Stimulated activated CD4-positive, alpha-beta T cell treated with anti-CD3 and anti-CD28 coated beads, Interleukin-4, amount 100 ng/mL, for 24 hours (primary cell): ENCODE measurements at places on chromosomes 13 and 19.

DNA sequence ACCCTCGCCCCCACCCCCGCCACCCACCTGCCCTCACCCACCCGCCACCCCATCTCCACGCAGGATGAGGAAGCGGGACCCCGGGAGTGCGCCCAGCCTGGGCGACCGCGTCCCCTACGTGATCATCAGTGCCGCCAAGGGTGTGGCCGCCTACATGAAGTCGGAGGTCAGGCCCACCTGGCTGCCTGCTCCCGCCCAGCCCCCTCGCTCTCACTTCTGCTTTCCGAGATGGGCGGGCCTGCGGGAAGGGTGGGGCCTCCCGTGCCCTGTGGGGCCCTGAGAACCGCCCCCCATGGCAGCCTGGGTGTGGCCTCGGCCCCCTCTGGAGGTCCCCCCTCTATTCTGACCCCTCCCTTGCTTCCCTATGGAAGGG lies 3.1 kb upstream of the SPIB start:
- DNase-seq, result no peak

- no peak for DNase-seq
Measured at GRCh38 chr19:3350014-3350663, 16.2 kb upstream of the NFIC start.

- no peak for DNase-seq
Measured at GRCh38 chr13:100244431-100244830, 155.5 kb downstream of the PCCA start.

DNA sequence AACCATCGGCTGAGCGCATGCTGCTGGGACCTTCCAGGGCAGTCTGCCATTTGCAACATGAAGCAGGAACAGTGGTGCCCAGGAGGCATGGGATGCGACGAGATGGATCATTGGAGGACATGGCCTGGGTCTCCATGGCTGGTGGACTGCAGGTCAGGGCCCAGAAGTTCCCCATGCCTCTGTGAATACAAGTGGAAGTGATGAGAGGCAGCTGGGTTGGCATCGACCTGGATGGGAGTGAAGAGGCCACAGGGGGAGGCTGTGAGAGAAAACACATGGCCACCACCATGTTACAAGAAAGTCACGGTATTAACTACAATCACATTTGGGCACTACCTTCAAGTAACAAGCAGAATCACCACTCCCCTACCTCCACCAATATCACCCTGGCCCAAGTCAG lies 262.0 kb downstream of the FOXO1 start:
- no peak for DNase-seq

- DNase-seq, result no peak
Measured at GRCh38 chr13:52411629-52412028, 5.7 kb upstream of the THSD1 start.

DNA sequence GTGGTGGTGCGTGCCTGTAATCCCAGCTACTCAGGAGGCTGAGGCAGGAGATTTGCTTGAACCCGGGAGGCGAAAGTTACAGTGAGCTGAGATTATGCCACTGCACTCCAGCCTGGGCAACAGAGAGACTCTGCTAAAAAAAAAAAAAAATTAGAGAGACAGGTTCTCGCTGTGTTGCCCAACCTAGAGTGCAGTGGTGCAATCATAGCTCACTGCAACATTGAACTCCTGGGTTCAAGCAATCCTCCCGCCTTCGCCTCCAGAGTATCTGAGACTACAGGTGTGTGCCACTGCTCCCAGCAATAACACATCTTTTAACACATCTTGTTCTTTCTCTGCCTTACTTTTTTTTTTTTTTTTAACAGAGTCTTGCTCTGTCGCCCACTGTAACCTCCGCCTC lies 32.7 kb downstream of the CLEC17A start:
- DNase-seq, result no peak

DNA sequence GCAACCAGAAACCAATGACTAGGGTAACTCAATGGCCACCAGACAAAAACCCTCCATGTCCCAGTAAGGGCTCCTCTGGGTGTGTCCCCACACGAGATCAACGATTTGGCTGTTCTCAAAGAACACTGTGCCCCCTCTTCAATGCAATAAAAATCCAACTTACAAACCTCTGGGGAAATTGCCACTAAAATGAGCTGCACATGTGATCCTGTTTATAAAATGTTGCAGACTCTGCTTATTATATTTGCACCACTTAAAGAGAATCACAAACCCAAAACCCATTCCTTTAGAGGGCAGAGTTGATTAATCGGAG lies 80.5 kb downstream of the STK24 start:
- no peak for DNase-seq

DNA sequence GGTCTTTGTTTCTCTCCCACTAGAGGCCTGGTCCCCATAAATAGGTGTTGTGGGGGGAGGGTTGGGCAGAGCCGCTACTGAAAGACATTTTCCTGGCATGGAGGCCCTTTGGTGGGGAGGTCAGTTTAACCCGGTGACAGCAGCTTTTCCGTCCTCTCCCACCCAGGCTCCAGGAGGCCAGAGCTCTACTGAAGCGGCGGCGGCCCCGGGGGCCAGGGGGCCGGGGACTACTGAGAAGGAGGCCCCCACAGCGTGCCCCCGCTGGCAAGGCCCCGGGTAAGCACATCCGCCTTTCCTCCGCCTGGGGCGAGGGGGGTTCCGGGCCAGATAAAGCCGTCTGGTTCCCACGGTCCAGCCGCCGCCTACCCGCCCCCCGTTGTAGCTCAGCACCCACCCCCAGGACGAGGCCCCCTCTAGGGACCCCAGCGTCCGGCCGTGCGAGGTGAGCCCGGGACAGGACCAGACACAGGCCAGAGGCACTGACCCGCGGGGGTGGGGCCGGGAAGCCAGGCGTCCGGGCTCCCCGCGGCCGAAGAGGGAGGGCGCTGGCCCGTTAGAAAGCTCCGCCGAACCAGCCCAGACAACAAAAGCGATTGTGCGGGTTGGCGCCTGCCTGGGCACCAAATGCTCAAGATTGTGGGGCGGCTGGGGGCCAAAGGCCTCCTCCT lies 1.1 kb upstream of the LTBP4 start:
- no peak for DNase-seq

- no peak for DNase-seq
Measured at GRCh38 chr13:29436721-29437280, 158.7 kb downstream of the SLC7A1 start.

DNA sequence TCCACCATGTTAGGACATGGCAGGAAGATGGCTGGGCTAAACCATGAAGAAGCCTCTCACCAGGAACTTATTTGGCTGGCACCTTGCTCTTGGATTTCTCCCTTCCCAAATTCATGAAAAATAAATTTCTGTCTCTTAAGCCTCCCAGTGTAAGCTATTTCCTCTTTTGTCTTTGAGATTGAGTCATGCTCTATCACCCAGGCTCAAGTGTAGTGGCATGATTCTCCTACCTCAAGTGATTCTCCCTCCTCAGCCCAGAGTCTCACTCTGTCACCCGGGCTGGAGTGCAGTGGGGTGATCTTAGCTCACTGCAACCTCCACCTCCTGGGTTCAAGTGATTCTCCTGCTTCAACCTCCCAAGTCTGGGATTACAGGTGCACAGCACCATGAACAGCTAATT lies 12.6 kb downstream of the ZNF888 start:
- no peak for DNase-seq

DNA sequence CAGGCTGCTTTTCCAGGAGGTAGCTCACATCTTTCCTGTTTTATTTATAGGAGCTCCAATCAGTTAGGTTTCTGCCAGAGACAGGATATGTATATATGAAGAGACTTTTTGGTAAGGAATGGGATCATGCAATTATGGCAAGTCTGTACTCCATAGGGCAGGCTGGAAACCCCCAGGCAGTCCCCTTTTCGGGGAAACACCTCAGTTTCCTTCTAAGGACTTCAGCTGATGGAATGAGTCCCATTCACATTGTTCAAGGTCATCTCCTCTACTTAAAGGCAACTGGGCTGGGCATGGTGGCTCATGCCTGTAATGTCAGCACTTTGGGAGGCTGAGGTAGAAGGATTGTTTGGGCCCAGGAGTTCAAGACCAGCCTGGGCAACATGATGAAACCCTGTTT lies 10.9 kb upstream of the SLC25A42 start:
- no peak for DNase-seq

- no peak for DNase-seq
Measured at GRCh38 chr19:48174445-48175030, 4.1 kb downstream of the ZSWIM9 start.

DNA sequence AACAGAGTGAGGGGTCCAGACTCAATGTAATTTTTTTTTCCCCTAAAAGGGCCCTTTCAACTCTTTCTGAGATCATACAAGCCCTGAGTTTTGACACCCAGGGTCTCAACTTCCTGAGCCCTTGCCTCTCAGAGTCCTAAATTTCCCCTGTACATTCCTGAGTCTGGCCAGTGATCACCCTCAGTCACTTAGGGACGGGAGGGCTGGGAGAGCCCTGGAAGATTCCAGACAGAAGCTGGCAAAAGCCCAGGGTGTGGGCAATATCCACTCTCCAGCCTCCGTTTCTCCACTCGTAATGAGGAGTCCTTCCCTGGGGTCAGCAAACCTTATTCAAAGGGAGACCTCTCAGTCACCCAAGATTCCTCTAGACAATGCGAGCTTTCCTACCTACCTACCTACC lies 1.6 kb downstream of the PPP1R13L start:
- no peak for DNase-seq

- DNase-seq, result no peak
Measured at GRCh38 chr19:43934055-43934984, 762 bp downstream of the ZNF45 start.

GRCh38 chr19:7670790-7671189 lies 1.9 kb downstream of the RETN start:
- no peak for DNase-seq

DNA sequence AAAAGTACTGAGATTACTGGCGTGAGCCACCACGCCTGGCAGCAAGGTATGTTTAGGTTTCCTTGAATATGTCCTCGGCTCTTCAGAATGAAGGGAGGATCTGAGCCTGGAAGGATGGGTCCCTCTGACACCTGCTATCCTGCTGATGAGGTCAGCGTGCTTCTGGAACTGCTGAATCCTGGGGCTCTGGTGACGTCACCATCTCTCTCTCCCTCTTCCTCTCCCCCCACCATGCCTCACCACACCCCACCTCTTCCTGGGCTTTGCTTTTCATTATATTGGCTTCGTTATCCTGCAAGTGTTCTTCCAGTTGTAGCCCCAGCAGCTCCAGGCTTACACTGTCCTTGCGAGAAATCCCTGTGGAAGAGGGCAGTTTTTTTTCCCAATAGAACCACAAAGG lies 49.8 kb downstream of the CCNE1 start:
- no peak for DNase-seq

DNA sequence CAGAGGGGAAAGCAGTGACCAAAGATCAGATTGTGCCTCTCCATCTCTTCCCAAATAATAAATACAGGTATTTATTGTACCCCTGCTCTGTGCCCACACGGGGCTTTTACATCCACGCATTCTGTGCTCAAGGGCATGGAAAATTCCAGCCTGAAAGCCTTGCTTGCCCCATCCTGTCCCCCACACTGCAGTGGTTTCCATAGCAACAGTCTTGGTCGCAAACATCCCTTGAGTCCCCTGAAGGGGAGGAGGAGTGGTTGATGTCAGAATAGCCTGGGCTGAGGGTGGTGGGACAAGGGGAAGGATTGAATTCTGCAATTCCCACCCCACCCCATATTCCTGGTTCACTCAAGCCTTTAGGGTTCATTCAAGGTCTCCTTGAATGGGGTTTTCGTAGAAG lies 41.0 kb upstream of the USP29 start:
- DNase-seq, result no peak

DNA sequence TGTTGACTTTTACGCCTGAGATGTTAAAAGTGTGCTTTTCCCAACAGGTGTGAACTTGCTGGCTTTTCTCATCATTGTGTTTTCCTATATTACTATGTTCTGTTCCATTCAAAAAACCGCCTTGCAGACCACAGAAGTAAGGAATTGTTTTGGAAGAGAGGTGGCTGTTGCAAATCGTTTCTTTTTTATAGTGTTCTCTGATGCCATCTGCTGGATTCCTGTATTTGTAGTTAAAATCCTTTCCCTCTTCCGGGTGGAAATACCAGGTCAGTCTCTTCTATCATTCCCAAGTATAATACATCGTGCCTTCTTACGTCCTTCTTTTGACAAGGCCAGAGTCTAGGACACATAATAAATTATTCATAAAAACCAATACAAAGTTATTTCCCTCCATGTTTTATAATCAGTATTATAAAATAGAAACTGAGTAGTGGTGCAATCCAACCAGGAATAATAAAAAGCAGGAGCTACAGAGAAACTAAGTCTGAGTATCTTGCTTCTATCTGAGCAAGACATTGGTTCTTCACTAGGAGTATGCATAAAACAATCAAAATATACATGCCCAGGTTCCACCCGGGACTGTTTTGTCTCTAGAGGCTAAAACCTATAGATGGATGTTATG lies 57.9 kb downstream of the RXFP2 start:
- DNase-seq, result no peak

DNA sequence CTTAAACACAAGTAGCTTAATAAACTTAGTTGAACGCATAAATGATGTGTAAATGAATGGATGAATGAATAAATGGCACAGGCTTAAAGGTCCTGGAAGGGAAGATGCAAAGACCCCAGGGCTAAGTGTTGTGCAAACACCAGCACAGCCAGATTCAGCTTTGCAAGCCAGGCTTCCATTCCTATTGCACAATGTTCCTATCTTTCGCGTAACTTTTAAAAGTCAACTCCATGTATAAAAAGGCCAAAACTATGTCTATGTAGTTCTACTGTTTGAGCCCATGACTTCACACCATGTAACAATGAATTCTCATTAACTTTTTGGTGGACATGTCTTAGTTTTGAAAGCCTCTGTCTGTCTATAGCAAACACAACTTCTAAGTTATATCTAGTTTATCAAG lies 226.0 kb downstream of the NALCN start:
- DNase-seq, result no peak

- no peak for DNase-seq
Measured at GRCh38 chr13:44388427-44389059, 14.9 kb downstream of the SERP2 start.

GRCh38 chr19:37999309-38000213 lies 92.6 kb downstream of the SIPA1L3 start:
- no peak for DNase-seq

DNA sequence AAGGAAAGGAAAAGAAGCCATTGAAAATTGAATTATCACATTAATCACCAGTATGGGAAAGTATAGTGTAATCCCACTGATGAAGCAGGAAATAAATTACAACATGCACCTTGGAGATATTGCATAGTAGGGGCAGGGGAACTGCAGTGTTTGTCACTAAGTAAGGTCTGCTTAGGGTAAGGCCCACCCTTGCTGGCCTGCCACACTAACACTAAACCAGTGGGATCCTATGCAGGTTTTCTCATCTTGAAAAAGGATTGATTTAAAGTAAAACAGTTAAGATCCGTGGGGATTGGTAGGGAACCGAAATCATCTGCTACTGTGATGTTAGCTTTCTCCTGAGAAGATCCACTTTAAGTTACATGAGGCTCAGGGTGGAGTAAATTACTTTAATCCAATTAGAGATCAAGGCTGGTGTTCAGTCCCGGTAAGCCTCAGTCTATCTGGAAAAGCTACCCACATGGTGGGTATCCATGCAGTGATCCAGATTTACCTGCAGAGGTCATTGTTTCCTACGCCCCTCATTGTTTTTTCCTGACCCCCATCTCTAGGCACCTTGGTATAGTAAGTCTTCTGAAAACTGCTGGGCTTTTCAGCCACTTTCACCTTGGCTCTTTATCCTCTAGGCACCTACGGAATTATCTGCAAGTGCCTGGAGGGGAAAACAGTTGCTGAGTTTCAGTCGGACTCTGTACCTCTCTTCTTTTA lies 1014.9 kb upstream of the ATXN8OS start:
- no peak for DNase-seq

- DNase-seq, result peak; percentile 28
Measured at GRCh38 chr19:7789447-7789846, 26.4 kb downstream of the CLEC4M start.
